Cardiac muscle cell (in vitro differentiated cells and primary cell): ENCODE measurements at places on chromosomes 1 and 21.

DNA sequence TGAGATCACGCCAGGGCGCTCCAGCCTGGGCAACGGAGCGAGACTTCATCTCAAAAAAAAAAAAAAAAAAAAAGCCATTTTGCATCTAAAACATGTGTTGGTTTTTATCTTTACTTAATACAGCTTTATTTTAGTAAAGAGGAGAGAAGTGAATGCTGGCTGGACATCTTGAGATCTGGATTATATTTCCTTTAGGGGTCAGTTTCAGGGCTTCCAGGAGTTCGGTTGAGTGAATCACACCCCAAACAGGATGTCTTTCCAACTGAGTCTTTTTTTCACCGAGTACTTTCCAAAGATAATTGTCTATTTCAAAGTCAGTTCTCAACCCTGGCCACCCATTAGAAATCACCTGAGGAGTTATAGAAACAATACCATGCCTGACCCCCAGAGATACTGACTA is 16.6 kb upstream of the IPP start:
- peak; percentile 27 for DNase-seq

DNA sequence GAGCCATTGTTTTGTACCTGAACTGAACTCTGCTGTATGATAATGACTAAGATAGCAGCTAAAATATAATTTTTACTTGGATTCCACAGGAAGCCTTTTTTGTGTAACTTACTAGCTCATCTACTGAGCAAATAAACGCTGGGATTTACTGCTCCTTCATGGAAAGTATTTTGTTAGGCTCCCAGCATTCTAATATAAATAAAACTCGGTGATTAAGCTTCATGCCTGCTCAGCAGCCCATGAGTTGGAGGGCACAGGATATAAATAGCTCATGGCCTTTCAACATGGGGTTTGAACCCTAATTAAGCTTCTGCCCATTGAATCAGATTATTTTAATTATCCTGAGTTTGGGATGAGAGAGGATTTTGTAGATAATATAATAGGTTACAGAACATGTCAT is 180.0 kb downstream of the PCP4 start:
- DNase-seq = no peak

DNA sequence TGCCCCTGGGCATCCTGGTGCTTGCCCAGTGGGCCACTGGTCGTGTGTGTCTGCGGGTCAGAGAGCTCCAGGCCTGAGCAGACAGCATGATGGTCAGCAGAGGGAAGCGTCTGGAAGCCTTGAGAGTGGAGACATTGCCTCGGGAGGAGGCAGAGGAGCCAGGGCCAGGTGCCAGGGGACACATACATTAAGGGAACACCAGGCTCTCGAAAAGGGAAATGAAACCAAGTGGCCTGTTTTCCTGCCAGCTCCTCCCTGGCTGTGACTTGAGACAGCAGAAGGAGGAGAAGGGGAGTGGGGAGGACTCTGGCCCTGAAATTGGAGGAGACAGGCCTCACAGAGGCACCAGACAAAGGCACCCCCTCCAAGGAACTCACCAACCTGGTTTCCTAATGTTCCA is 62.4 kb upstream of the LRP8 start:
- DNase-seq = no peak

- no peak for DNase-seq
Measured at GRCh38 chr1:53614231-53615021, 124.5 kb downstream of the GLIS1 start.

DNA sequence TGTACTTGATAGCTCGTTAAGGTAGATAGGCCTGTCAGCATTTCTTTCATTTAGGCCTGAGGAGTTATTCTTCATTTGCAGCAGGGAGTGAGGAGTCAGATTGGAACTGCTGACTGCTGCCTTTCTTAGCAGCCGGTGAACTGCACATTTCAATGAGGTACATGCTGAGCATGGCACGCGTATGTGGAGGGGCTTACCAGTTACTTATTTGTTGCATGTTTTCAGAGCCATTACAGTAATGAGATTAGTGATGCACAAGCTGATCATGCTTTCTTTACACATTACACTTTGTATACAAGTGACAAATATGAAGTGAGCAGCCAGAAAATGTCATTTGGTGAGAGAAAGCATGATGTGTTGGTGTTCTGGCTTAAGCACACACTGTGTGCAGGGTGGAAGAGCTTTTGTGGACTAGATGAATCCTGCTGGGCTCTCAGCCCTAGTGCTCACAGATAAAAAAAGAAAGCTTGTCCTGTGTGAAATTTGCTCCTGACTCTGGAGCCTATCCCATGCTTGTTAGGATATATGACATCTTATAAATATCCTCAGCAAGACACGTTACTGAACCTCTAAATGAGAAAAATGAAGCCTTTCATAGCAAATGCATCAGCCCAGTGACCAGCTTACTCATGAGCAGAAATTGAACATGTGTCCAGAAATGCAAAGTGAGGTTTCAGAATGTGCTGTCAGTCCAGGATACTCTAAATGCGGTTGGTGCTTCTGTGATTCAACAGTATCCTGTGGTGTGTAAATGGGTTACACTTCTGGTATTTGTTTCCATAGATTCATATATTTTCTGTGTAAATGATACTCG is 574.7 kb upstream of the ADGRL2 start:
- DNase-seq = no peak

GRCh38 chr1:208413006-208413405 is 168.8 kb upstream of the PLXNA2 start:
- DNase-seq = no peak

DNA sequence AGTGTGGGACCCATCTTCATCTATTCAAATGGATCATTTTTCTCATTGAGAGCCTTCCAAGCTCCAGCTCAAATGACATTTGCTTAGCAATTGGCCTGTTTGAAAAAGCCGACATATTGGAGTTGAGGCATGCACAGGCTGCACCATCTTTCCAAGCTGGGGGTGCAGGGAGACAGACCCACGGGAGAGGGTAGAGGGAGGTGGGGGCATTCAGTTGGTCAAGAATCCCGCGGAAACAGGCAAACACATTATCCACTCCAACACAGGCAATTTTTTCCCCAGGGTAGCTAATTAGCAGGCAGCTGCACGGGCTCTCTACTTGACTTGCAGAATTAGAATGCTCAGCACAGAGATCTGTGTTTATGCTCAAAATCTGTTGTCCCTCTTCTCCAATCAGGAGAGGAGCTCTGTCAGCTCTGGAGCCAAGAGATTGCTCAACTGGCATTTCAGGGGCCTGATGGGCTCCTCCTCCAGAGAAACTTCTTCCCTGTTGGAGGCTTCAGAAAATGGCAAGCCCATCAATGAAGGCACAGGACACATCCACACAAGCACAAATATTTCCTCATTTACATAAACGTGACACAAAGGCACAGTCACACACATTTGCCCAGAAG is 267.8 kb downstream of the FOXD2 start:
- no peak for DNase-seq

- peak; percentile 35 for DNase-seq
Measured at GRCh38 chr1:22886211-22886610, 86.5 kb downstream of the LACTBL1 start.
